ENCODE measurements at places on chromosomes 1 and 21.

DNA sequence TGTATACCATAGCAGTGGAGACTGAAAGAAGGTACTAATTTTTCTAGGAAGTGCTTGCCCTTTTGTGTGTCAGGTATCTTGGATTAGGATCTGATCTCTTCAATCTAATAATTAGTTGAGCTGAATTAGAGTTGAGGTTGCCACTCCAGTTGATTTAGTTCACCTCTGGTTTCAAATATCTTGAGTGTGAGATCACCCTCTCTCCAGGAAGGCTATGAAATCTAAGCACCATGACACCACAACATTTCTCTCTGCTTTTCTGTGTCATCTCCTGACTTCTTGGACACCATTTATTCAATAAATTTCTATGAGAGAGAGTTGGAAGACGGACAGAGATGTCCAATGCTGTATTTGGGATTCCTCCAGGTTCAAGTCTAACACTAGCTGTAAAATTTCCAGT, 212.8 kb downstream of the DYRK1A start:
- H3K4me3 ChIP-seq = no peak overlapping the region
- no peaks in the 10 kb centered on the region for H3K27me3 ChIP-seq
- H3K36me3 ChIP-seq = no peaks in the 10 kb centered on the region
- H3K27ac ChIP-seq = no peak overlapping the region

- H3K36me3 ChIP-seq = no peaks in the 10 kb centered on the region
- DNase-seq = no peak
- H3K27me3 ChIP-seq = no peaks in the 10 kb centered on the region
- H3K4me1 ChIP-seq = peaks cover 34% of the 10 kb centered on the region
- H3K27ac ChIP-seq = peak overlapping the region; percentile 95
Measured at GRCh38 chr1:171139890-171140289, 45.2 kb upstream of the FMO2 start.

GRCh38 chr1:232452117-232452516, 177.8 kb downstream of the SIPA1L2 start:
- no peak overlapping the region for H3K4me3 ChIP-seq
- no peaks in the 10 kb centered on the region for H3K27me3 ChIP-seq
- no peak overlapping the region for H3K27ac ChIP-seq
- DNase-seq = no peak

- no peaks in the 10 kb centered on the region for H3K27me3 ChIP-seq
- no peak for DNase-seq
- no peaks in the 10 kb centered on the region for H3K4me1 ChIP-seq
- no peak overlapping the region for H3K27ac ChIP-seq
Measured at GRCh38 chr1:156004843-156005584, 15.7 kb downstream of the SSR2 start.

- H3K27ac ChIP-seq = no peak overlapping the region
- H3K4me1 ChIP-seq = no peaks in the 10 kb centered on the region
- DNase-seq = no peak
Measured at GRCh38 chr21:24205319-24205718, 1402.0 kb downstream of the MRPL39 start.

DNA sequence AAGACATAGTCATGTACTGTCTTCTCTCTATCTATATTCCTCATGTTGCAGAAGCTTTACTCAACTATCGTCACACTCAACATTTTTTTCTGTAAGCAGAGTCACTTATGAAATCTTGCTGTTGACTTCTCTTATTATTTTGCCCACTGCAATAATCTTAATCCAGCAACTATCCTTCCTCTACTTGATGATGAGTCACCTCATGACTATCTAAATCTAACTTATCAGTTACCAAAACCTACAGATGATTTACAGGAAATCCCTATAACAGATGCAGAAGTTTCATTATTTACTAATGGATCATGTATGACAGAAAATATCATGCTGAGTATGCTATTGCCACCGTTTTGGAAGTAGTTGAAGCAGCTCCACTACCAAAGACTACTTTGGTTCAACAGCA, 378.9 kb downstream of the DUSP10 start:
- no peak overlapping the region for H3K4me3 ChIP-seq
- no peaks in the 10 kb centered on the region for H3K27me3 ChIP-seq
- H3K27ac ChIP-seq = no peak overlapping the region
- no peaks in the 10 kb centered on the region for H3K36me3 ChIP-seq

GRCh38 chr1:68675336-68675735, 178.5 kb upstream of the DEPDC1 start:
- no peak overlapping the region for H3K4me3 ChIP-seq
- H3K27me3 ChIP-seq = no peaks in the 10 kb centered on the region
- H3K4me1 ChIP-seq = no peaks in the 10 kb centered on the region
- H3K27ac ChIP-seq = no peak overlapping the region
- no peaks in the 10 kb centered on the region for H3K36me3 ChIP-seq

- H3K4me3 ChIP-seq = no peak overlapping the region
- H3K27me3 ChIP-seq = no peaks in the 10 kb centered on the region
- H3K27ac ChIP-seq = no peak overlapping the region
- H3K4me1 ChIP-seq = no peaks in the 10 kb centered on the region
- H3K36me3 ChIP-seq = no peaks in the 10 kb centered on the region
Measured at GRCh38 chr1:60872426-60873054, 209.8 kb upstream of the NFIA start.

All from thoracic aorta (tissue), 2 donors.